ENCODE measurements at places on chromosomes 7 and 10.

DNA sequence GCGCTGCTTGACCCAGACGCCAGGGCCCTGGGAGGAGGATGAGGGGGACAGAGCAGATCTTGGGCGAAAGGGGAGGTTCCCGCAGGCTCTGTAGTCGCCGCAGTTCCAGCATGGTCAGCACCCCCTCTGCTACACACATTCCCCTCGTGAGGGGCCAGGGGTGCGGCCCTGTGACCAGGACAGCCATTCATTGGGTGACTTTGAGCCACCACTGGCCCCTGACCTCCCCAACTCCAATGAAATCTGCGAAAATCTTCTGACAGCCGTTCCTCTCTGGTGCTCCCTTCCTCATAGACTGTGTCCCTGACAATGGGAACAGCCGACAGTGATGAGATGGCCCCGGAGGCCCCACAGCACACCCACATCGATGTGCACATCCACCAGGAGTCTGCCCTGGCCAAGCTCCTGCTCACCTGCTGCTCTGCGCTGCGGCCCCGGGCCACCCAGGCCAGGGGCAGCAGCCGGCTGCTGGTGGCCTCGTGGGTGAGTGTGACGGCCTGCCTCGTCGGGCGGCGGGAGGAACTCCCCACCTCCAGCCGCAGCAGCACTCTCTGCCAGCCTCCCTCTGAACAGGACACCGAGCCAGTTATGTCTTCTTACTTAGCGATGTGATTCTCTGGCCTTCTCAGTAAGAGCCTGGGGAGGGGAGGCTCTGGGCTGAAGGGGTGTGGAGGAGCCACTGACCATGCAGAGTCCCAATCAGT, 825 bp downstream of the TMEM176A start:
- DNase-seq: no peak

GRCh38 chr7:23530405-23530804, 1.4 kb downstream of the TRA2A start:
- peak; percentile 21 for DNase-seq

DNA sequence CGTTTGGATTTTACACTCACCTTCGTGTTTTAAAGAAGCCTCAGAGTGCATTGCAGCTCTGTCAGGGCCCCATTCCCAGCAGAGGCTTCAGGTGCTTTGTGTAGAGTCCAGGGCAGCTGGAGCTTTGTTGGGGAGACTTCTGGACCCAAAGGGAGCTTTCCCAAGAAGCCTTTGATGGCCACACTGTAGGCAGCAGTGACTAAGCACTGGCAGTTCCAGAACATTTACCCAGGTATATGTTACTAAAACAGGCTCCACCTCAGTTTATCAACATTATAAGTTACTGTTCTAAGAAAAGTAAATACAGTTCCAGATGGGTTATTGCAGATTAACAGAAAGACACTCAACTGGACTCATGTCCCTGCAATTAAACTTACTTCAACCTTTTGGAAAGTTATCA, 66.8 kb downstream of the LANCL2 start:
- DNase-seq: no peak

DNA sequence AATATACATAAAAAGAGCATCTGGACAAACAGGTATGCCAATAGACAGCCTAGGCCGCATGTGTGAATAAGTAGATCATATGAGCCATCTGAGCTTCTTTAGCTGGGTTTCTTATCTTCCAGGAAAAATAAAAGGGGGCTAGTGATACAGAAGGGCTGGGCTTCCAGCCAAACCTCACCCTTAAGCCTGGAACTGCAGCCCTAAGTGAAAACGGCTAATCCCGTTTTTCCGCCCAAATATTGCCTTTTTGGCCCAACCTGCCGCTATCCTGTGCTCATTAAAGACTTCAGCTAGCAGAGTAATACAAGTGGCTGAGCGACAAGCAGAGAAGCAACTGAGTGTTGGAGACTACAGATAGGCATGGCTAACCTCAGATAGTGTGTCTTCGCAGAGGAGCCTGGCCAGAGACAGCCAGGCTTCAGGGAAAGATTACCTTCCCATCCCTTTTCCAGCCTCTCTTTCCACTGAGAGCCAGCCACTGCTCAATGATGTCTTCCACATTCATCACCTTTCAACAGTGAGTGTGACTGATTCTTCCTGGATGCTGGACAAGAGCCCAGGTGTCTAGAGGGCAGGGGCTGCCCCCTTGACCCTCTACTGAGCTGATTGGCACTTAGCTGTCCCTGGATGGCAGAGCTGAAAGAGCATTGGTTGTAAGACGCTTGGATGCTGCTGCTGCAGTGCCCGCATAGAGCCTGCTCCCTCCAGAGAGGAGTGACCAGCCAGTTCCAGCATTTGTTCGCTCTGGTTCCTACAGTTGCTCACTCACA, 108.9 kb downstream of the ITGB8 start:
- no peak for DNase-seq

DNA sequence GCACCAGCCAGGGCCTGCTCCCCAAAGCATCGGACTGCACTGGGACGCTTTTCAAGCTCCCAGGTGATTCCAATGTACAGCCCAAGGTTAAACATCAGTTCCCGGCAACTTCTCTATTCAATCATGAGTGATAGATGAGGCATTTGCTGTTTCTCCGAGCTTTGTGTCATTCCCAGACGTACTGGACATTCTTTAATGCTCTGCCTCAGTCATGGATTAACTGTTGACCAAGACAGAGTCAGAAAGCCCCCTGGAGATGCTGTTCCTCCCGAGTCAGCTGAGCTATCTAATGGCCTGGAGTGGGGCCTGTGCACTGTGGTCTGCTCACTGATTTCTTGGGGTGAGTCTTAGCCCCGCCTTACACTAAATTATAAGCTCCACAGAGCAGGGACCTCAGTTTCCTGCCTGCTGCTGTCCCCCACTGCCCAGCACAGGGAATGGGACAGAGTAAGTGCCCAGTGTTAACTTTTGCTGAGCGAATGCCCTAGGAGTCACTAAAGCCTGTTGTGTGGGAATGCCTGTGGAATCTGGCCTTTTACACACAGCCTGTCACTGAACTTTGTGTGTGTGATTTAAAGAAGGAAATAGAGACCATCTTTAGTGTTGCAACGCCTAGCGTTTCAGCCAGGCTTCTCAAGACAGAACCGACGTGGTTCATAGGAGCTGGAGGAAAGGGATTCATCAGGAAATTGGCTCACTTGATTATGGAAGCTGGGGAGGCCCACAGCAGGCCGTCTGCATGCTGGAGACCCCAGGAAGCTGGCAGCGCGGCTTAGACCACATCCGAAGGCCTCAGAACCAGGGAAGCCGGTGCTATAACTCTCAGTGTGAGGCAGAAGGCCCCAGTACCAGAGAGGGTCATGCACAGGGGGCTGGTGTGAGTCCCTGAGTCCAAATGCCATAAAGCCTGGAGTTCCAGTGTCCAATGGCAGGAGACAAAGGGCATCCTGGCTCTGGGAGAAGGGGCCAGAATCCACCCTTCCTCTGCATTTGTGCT, 29.3 kb upstream of the RNF32 start:
- DNase-seq: no peak

DNA sequence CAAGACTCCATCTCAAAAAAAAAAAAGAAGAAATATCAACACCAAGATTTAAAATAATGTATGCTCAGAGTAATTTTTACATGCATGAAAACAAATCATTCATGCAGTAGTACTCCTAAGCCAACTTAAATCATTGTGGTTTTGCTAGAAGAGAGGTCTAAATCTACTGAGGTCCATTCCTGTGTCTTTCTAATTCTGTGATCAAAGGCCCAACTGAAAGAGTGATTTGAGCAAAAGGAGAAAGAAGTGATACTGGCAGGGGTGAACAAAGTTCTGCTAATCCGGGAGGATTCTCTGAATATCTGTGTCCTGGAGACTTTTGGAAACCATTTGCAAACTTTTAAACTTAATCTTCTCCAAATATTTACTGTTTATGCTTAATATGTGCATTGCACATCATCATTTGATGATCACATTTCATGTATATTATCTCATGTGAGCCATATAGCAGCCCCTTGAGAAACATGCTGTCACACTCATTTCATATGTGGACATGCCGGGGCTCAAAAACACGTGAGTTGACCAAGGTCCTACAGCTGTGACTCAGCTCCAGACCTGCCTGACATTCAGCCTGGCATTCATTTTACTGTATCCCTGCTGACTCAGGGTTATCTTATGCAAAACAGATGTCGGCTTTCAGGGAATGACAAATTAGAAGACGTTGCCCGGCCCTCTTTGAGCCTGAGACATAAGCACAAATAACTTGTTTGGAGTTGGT, 76.4 kb downstream of the FAM107B start:
- DNase-seq: no peak

DNA sequence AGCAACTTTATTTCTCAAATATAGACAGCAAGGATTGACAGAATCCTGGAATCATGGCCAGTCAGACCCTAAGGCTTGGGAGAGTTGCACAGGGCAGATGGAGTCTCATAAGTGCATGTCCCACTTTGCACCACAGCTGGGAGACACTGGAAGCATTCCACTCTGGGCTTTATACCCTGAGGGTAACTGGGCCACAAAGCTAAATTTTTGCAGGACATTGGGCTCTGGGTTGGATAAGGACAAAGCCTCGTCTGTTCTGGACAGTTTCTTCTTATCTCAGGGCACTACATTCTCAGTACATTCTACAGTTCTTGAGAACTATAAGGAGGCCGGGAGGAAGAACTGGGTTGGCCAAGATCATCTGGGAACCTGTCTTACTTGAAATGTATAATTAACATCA, 158.3 kb upstream of the IGFBP3 start:
- DNase-seq: no peak

- no peak for DNase-seq
Observed at GRCh38 chr7:47248797-47249196, 333.1 kb downstream of the TNS3 start.

GRCh38 chr7:27160145-27160545, 3.7 kb upstream of the HOXA7 start:
- DNase-seq: no peak

DNA sequence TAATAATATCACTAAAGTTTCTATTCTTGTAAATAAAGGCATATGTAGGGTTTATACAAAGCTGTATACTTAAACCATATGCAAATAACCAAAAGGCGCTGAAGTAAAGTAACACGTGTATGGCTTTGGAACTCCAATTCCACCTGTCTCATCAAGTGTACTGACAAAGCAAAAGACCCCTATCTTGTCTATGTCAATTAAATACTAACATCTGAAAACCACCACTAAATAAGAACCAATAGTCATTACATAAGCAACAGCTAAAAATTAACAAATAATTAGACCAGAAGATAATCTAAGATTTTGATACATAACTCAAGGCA, 93.9 kb downstream of the KMT2C start:
- DNase-seq: no peak

GRCh38 chr7:34299066-34299465, 359.0 kb upstream of the NPSR1 start:
- no peak for DNase-seq

GRCh38 chr7:151758622-151759540, 118.0 kb downstream of the PRKAG2 start:
- no peak for DNase-seq

- DNase-seq: peak; percentile 12
Observed at GRCh38 chr7:141974831-141975230, 1.3 kb upstream of the TAS2R38 start.

GRCh38 chr7:73683056-73683787, at the start of the genes BUD23 and DNAJC30:
TSS of gene BUD23 (plus strand) at chr7:73683597. CDS start at chr7:73683626, 29 bp downstream.
TSS of gene DNAJC30 (minus strand) at chr7:73683453. CDS start at chr7:73683423, 30 bp downstream.
- DNase-seq: peak; percentile 92

- no peak for DNase-seq
Observed at GRCh38 chr7:32039000-32039756, 31.0 kb downstream of the PDE1C start.

DNA sequence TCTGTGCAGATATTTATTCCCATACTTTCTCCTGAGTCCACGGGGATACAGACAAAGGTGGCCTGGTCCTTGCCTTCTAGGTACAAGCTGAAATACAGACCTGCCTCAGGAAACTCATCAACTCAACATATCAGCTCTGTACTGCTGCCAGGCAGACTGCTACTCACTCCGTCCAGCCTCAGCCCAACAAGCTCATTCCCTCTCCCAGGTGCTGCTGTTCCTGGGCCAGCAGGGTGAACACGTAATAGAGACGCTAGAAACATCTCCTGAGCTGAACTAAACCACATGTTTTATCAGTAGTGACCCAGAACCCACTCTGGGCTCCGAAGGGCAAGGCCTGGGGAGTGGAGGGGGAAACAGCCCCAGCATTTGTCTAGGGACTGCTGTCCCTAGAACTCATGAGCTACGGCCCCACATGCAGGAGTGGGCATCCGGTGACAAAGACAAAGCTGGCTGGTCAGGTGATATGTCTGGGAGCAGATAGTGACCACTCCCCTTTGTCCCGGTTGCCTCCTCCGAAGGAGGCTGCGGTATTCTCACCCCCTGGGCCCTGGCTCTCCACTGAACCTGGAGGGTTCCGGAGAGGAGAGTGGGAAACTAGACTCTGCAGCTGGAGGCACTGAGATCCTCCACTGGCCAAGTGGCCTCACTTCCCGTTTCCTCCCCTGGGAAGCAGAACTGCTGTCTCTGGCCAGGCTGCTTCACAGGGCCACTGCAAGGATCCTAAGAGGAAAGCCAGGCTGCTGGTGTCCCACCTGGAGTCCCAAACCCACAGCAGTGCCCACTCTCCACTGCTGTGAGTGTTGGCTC, 116.1 kb downstream of the FAM53B start:
- DNase-seq: no peak

DNA sequence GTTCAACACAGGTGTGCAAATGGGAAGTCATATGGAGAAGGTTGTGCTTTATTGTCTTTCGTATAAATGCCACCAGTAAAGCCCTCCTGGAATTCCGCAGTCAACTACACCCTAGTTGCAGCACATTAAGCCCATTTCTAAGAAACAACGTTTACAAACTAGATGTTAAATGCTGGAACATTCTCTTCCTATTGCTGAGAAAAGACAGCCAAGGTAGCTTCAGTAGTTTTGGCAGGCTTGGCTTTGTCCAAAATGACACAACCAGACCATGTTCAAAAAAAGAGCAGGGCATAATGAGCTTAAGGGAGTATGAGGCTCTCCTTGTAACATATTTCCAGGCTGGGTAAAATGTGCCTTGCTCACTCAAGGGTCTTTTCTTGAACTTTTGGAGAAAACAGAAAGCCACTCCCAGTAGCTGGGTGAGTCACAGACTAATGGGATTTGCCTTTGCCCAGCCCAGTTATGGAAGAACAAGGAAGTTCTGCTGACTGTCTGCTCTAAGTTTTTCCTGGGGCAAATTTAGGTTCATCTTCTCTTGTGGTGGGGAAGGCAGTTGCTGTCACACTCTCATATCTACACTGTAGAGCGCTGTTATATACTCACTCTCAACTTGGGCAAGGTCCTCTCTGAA, 238.7 kb downstream of the PLXNA4 start:
- DNase-seq: no peak

DNA sequence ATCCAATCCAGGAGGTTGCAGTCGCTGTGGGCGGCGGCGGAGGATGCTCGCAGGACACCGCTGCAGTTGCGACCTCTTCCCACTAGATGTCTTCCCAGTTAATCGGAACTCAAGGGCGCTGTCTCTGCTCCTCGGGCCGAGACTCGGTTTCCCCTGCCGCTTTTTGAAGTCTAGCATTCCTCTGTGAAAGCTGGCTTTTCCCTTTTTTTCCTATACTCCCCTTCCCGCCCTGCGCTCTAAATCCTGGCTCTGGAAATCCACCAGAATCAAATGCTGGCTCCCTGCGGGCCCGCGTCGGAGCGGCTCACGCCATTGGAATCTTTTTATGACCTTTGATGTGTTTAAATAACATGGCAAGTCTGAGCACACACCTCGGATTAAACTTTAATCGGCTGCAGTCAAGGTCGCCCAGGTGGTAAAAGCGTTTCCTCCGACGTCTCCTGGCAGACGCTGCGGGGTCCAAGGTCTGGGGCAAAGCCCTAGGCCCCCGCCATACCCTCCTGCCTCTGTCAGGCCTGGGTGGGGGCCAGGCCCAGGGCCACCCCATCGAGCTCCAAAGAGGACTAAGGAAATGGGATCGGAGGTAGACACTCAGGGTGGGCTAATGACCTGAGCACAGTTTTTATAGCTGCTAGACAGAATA, 10.7 kb upstream of the HOXA13 start:
- no peak for DNase-seq

Measured in NCI-H526 treated with DMSO at 0.1 percent for 48 hours (cell line).